Stimulated activated CD8-positive, alpha-beta memory T cell treated with anti-CD3 and anti-CD28 coated beads, Interleukin-7, amount 100 ng/mL, for 24 hours (primary cell): ENCODE measurements at places on chromosomes 12 and 14.

DNA sequence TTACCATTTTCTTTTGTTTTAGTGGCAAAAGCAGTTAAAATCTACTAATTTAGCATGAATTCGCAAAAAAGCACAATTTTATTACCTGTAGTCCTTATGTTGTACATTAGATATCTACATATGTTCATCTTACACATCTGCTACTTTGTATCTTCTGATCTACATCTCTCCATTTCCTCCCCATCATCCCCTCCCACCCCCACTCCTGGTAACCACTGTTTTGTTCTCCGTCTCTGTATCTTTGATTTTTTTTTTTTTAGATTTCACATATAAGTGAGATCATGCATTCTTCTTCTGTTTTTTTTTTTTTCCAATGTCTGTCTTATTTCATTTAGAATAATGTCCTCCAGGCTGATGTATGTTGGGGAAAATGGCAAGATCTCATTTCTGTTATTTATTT, 922.7 kb downstream of the VRK1 start:
- DNase-seq, result no peak

DNA sequence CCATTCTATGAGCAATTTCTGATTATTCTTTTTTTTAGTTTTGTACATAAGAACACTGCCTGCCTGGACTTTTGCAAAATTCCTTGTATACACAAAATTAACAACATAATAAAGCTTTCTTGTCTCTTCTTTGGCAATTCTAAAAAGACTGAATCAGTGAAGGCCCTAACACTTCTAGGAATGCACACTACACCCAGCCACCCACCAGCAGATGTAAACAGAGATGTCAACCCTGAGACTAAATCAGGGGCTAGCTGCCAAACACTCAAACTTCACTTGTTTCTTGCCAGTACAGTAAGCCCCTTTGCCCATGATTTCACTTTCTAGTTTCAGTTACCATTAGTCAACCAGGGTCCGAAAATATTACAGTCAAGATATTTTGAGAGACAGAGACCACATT, 15.5 kb downstream of the DCAF5 start:
- no peak for DNase-seq

- DNase-seq, result no peak
Measured at GRCh38 chr12:29863665-29864064, 79.9 kb upstream of the TMTC1 start.

GRCh38 chr14:36718216-36718615, 56.6 kb downstream of the PAX9 start:
- no peak for DNase-seq

DNA sequence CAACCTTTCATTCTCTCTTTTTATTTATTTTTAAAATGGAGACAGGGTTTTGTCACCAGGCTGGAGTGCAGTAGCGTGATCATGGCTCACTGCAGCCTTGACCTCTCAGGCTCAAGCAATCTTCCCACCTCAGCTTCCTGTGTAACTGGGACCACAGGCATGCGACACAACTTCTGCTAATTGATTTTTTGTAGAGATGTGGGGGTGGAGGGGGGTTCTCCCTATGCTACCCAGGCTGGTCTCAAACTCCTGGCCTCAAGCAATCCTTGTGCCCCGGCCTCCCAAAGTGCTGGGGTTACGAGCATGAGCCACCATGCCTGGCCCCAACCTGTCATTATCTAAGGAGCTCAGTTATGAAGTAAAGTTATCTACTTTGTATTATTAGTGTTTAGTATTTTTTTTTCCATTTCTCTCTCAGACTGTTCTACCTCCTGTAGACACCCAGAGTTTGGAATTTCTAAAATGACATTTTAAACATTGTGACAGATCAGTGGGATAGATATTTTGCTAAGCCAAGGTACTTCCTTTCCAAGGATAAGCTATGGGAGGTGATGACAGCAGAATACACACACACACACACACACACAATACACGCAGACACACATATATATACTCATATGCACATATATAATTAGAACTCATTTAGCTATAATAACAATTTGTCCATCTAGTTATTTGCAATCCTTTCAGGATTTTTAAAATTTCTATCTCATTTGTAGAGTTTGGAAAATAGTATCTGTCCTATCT, 2.1 kb upstream of the USP44 start:
- no peak for DNase-seq

- DNase-seq, result no peak
Measured at GRCh38 chr12:62519043-62519442, 52.4 kb downstream of the MON2 start.

DNA sequence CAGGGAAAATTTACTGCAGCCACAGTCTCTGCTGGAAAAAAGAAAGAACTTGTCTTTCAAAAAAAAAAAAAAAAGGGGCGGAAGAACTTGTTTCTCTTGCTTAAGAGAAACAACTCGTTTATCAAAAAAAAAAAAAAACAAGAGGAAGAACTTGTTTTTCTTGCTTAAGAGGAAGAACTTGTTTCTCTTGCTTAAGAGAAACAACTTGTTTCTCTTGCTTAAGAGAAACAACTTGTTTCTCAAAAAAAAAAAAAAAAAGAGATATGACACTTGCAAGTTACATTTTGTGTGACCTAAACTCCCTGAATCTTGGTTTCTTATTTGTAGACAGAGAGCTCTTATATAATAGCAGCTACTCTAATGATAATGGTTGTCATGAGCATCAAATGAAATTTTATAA, 44.7 kb upstream of the USP15 start:
- DNase-seq, result no peak

DNA sequence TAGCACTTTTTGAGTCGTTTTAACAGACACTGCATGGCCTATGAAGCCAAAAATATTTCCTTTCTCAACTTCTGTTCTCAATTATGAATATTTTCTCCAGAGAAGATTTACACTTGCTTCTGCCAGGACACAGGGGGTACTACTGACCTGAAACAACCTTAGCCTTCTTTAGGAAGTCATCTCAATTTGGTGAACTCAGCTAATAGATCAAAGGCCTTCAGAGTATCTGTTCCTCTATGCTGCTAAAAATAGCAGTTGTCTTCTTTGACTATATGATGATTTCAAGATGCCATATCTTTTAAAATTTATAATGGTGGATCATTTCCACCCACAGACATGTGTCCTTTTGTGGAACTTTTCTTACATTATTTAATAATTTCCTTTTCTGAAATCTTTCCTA, 14.0 kb upstream of the NDUFA12 start:
- no peak for DNase-seq

- no peak for DNase-seq
Measured at GRCh38 chr12:8951744-8952143, 2.3 kb upstream of the M6PR start.

- DNase-seq, result no peak
Measured at GRCh38 chr12:69821456-69822159, 3.4 kb upstream of the MYRFL start.

DNA sequence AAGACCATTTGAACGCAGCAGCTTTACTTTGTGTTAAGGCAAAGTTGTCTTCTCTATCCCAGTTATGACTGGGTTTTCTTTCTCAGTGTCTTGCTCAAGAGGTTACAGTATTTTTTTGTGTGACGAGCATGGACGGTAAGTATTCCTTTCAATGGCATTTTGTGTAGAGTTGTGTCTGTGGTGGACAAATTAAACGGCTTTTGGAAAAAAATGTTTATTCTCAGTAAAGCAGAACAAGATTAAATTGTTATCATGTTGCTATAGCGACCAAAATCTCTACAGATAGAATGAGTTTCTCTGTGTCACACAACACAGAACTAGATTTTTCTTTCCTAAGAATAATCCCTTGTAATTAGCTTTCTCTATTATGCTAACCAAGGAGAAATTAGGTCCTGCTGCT, 417.1 kb downstream of the AEBP2 start:
- no peak for DNase-seq

- no peak for DNase-seq
Measured at GRCh38 chr14:55125403-55125802, 3.6 kb upstream of the LGALS3 start.

- DNase-seq, result no peak
Measured at GRCh38 chr14:55689981-55690871, 110.2 kb downstream of the KTN1 start.

DNA sequence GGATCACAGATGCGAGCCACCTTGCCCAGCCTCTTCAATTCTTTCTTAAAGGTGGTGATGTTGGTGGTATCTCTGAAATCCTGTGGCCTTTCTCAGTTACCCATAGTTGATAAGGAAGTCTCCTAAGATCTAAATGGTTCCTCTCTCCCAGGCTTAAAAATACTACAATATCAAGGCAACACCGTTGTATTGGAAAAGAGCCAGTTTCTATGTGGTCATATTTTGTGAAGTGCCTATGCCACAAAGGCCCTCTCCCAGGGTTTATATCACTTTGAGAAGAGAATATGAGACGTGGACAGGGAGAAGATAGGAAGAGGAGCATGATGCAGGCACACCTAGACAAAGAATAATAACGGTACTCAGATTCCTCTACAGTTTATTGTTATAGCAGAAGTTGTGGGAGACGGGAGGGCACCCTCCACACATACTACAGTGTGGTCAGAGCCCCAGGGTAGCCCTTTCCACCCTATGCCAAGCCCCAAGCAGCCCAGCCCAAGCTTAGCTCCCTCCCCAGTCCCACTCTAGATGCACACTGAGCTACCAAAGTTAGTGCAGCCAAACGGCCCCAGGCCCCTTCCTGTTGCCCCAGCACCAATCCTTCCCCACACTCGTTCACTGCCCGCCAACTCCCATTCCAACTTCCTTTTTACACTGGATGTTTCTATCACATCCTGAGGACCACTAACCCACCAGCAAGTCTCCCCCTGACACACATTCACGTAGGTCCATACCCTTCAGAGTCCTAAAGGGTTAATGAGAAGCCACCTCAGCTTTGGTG, 8.3 kb downstream of the NDRG2 start:
- no peak for DNase-seq

DNA sequence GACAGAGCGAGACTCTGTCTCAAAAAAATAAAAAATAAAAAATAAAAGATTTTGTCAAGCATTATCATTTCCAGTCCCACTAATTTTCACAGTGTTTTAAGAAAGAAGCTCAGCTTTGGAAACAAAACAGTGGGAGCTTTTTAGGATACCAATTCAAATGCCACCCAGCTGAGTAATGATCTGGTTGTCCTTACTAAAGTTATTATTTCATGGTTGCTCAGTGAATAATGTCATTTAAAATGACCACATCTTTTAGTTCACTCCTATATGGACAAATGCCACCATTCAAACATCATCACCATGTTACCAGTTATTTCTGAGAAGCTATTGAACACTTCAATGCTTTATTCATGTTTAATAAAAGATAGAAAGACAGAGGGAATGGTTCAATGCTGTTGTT, 365.0 kb downstream of the CCER1 start:
- no peak for DNase-seq

- no peak for DNase-seq
Measured at GRCh38 chr12:26535826-26536225, 297.2 kb downstream of the ITPR2 start.

DNA sequence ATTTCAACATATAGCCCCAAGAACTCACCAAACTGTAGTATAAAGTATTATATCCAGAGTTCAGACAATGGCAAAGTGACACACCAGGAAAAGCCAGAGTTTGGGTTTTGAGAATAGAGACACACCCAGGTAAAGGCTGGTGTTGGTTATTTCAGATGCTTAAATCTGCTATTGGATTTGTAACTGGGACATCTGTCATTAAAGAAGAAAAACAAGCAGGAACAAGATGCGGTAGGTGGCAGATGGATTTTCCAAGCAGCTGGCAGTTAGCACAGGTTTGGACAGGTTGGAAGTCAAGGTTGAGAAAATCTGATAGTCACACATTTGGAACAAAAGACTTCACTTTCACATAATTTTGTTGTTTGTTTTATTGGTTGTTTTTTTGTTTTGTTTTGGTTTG, 14.4 kb upstream of the CDK17 start:
- no peak for DNase-seq

- DNase-seq, result no peak
Measured at GRCh38 chr12:26109343-26109881, 15.4 kb downstream of the BHLHE41 start.

DNA sequence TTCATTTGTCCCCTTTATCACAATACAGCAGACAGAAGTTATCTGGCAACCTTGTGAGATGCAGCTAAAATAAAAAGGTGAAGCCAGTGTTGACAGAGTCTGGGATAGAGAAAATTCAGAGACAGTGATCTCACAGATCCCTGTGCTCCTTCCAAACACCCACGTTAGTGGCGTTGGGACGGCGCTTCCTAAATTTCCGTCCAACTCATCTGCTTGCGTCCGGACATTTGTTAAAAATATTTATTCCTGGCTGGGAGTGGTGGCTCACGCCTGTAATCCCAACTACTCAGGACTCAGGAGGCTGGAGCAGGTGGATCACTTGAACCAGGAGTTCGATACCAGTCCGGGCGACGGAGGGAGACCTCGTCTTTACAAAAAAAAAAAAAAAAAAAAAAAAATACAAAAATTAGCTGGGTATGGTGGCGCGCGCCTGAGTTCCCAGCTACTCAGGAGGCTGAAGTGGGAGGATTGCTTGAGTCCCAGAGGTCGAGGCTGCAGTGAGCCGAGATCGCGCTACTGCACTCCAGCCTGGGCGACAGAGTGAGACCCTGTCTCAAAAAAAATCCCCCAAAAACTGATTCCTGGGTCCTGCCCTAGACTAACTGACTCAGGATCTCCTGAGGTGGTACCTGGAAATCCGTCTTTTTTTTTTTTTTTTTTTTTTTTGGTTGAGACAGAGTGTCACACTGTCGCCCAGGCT, 708 bp upstream of the TCTN1 start:
- DNase-seq, result no peak

- no peak for DNase-seq
Measured at GRCh38 chr14:22481546-22481945, 107.5 kb downstream of the DAD1 start.

DNA sequence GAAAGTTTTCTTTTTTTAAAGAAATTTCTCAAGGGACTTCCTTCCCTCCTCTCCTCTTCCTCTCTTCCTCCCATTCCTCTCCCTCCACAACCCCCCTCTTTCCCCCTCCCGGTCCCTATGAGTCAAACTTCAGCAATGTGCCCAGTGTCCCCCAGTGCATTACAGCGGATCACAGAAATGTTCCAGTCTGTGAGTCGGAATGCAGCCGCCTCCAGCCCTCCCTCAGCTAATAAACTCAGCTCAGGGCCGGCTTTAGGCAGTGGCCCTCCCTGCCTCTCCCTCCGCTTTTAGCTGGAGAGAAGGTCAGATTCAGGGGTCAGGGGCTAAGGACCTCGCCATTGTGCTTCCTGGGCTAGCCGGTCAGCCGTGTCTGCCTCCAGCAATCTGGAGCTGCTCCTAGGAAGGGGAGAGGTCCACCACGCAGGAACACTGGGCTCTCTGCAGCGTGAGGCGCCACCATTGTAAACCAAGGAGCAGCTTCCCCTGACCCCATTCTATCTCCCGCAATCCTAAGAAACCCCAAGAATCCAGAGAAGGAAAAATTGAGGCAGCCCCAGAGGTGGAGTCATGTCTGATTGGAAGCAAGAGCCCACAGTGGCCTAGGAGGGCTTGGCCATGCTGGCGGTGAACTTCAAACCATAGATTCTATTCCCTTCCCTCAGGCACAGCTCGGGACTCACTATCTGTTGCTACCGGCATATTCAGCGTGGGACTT, 1.1 kb upstream of the HDAC7 start:
- DNase-seq, result no peak

DNA sequence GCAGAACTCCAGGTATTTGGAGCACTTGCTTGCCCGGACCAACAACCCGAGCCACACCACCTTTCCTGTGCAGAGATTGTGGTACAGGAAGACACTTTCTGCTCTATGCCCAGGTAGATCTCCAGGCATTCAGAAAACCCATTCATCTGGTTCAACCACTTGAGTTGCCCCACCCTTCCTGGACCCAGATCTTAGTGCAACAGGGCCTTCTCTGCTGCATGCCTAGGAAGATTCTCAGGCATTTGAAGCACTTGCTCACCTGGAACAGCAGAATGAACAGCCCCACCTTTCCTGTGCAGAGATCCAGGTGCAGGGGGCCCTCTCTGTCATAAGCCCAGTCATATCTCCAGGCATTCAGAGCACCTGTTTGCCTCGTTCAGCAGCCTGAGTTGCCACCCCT, 412.8 kb upstream of the MGAT4C start:
- DNase-seq, result no peak
